ENCODE measurements at places on chromosomes 3 and 15.
A peak's percentile ranks its signal among the peaks of the same experiment; 100 is the strongest.

DNA sequence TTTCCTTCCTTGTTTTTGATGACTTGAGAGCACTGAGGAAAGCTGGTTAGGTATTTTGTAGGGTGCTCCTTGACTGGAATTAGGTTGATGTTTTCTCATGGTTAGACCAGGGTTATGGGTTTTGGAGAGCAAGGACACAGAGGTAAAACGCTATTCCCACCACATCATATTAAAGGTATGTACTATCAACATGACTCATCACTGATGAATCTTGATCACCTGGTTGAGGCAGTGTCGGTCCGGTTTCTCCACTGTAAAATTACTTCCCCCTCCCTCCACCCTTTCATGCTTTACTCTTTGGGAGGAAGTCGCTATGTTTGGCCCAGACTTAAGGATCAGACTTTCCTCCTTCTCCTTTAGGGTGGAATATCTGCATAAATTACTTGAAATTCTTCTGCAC lies 201.6 kb downstream of the EDEM1 start:
- DNase-seq: no peak

- no peak for DNase-seq
Measured at GRCh38 chr3:183818706-183819624, 6.4 kb downstream of the MAP6D1 start.

- no peak for DNase-seq
Measured at GRCh38 chr15:29089731-29090616, 179.6 kb downstream of the NSMCE3 start.

- no peak for DNase-seq
Measured at GRCh38 chr3:102215166-102215565, 219.6 kb upstream of the ZPLD1 start.

DNA sequence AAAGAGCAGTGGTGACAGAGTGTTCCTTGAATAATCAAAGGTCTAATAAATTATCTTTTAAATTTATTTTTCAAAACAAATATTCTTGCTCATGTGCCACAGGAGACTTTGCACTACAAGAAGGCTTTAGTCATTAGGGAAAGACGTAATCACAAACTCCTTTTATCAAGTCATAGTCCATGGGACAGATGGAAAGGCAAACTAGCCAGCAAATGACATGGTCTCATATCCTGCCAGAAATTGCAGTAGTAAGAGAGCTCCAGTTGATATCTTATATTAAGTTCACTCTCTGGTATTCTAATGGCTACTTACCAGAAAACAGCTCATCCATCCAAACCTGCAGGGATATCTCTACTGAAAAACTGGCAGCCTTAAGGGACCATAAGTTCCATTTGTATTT lies 225.0 kb upstream of the TP63 start:
- no peak for DNase-seq

DNA sequence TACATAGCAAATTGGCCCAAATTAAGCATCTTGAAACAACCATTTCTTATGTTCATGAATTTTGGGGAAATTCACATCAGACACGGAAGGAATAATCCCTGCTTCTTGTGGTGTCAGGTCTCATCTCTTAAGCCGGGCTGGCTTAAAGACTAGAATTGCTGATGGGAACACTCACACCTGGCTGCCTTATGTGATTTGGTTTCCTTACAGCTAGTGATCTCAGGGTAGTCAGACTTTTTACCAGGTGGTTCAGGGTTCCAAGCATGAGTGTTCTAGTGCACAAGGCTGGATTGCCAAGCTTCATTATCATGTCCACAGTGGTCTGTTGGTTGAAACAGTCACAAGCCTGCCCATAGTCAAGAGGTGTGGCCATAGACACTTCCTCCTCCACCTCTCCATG lies 20.3 kb upstream of the CCNL1 start:
- DNase-seq: no peak

DNA sequence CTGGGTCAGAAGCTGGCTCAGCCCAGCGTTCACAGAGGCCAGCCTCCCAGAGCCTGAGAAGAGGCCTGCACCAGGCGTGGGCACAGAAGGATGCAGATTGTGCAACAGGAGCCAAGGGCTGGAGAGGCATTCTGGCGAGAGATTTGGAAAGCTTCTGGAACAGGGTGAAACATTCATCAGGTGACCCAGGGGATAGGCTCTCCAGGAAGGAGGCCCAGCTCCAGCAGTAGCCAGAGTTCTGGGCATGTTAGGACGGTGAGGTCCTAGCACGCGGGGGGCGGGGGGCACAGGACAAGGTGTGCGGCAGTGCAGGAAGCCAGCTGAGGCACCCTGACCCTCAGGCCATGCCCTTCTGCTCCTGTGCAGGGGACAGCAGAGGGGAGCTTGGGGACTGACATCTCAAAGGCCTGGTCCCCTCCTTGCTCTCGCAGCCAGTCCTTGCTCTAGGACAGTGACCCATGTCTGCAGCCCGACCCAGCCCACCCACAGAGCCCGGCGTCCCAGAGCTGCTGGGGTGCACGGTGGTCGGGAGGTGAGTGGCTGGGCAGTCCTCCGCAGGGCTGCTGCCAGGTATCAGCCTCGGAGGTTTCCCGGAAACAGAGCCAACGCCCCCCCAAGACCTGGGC lies 111.7 kb upstream of the KLF13 start:
- peak; percentile 50 for DNase-seq

DNA sequence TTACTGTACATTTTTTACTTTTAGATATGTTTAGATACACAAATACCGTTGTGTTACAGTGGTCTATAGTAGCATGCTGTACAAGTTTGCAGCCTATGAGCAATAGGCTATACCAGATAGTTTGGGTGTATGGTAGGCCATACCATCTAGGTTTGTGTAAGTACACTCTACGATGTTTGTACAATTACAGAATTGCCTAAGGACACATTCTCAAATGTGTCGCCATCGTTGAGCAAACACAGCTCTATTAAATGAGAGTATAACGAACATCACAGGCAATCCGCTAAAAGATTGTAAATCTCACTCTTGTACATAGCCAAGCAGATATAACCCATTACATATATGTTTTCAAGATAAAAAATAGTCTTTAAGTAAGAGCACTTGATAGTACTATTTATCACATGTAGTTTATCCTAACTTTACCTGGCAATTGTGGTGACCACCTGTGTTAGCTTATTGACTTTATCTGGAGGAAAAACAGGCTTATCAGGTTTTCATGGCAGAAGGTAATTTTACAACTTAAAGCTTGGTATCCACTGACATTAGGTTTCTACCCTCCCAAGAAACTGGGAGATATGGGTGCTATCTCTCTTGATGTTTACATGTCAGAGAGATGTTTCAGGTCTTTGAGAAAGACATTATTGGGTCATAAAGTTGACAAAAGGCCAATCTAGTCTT lies 898.7 kb downstream of the NSUN3 start:
- no peak for DNase-seq

- no peak for DNase-seq
Measured at GRCh38 chr3:177281292-177282118, 84.2 kb upstream of the TBL1XR1 start.

GRCh38 chr3:111548092-111548491 lies 6.1 kb downstream of the CD96 start:
- no peak for DNase-seq

GRCh38 chr15:48388016-48388851 lies 57.0 kb downstream of the DUT start:
- no peak for DNase-seq

- peak; percentile 23 for DNase-seq
Measured at GRCh38 chr3:105970283-105970682, 101.5 kb upstream of the CBLB start.

GRCh38 chr15:81492331-81492968 lies 118.4 kb upstream of the TMC3 start:
- DNase-seq: no peak

GRCh38 chr3:23945913-23946687 lies 1.0 kb downstream of the NR1D2 start:
- peak; percentile 98 for DNase-seq

- DNase-seq: no peak
Measured at GRCh38 chr3:31993843-31994242, 12.3 kb downstream of the ZNF860 start.

- no peak for DNase-seq
Measured at GRCh38 chr3:188031121-188031520, 122.8 kb upstream of the LPP start.

GRCh38 chr3:96233679-96234078 lies 580.7 kb upstream of the EPHA6 start:
- DNase-seq: no peak

- peak; percentile 70 for DNase-seq
Measured at GRCh38 chr15:40108061-40108854, 421 bp downstream of the BMF start.

GRCh38 chr3:31237887-31238286 lies 294.8 kb upstream of the STT3B start:
- no peak for DNase-seq

DNA sequence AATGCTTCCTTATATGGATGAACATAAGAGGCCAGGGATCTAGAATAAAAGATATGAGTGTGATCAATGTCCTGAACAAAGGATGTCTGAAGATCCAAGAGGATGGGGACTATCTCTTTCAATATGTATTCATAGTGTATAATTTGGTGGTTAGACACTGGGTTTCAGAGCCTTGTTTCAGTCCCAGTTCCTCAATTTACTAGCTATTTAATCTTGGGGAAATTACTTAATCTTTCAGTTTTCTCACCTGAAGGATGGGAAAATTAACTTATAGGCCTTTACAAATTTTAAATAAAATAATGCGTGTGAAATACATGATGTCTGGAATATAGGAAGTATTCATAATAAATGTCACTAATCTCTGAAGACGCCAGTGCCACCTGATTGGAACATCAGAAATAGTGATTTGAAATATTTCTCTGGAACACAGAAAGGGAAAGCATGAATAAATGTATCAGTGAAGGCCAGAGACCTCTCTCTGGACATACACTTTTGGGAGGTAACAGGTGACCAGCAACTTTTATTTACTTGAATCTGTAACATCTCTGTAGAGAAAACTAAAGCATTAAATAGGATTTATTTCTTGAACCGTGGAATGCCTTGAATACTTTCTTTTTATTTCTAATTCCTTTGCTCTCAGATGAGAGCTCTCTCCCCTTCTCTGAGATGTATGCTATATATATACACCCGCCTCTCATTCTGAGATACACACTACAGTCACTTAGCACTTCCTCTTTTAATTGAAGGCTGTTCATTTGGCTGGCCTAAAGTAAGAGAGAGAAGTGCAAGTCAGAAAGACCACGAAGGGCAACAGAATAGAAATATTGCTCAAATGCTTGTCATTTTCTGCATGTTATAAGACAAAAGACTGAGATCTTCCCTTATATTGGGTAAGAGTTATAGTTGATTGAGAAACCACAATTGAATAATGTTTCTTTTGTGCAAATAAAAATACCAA lies 407.1 kb downstream of the LSAMP start:
- DNase-seq: no peak

GRCh38 chr3:140602781-140603180 lies 75.1 kb upstream of the TRIM42 start:
- DNase-seq: no peak

DNA sequence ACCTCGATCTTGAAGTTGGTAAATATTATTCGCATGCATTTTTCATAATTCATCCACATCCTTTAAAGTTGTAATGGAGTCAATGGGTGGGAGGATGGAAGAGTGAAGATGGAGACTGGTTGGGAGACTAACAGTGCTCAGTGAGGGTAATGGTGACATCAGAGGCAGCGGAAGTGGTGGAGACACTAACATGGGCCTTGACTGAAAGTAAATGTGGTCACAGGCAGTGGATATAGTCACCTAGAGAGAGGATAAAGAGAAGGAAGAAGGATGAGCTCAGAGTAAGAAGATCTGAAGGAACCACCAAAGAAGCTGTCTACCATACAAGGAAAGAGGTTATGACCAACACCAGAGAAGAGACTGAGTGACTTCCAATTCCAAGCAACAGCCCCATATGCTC lies 281.6 kb upstream of the STT3B start:
- DNase-seq: no peak

DNA sequence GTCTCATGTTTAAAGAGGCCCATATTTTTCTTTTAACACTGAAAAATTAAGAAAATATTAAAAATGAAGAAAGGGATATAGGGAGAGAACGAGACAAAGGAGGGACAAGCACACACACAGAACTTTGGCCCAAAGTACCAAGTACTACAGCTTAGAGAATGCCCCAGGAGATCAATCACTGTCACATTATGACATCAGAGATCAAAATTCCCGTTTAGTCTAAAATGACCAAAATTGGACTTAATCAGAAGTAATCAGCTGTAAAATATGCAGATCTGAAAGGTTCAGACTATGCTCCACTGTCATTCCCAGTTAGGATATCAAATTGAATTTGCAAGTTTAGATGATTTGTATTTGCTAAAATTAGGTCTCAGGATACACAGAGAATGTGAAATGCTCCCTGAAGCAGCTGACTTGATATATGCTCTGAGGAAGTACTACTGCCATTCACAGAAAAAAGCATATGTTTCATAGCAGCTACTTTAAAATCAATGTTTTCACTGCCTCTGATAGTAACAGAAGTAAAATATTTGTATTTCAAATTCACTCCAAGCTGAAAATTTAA lies 123.0 kb downstream of the PEAK1 start:
- no peak for DNase-seq

- no peak for DNase-seq
Measured at GRCh38 chr3:102104033-102104432, 254.7 kb downstream of the NFKBIZ start.

DNA sequence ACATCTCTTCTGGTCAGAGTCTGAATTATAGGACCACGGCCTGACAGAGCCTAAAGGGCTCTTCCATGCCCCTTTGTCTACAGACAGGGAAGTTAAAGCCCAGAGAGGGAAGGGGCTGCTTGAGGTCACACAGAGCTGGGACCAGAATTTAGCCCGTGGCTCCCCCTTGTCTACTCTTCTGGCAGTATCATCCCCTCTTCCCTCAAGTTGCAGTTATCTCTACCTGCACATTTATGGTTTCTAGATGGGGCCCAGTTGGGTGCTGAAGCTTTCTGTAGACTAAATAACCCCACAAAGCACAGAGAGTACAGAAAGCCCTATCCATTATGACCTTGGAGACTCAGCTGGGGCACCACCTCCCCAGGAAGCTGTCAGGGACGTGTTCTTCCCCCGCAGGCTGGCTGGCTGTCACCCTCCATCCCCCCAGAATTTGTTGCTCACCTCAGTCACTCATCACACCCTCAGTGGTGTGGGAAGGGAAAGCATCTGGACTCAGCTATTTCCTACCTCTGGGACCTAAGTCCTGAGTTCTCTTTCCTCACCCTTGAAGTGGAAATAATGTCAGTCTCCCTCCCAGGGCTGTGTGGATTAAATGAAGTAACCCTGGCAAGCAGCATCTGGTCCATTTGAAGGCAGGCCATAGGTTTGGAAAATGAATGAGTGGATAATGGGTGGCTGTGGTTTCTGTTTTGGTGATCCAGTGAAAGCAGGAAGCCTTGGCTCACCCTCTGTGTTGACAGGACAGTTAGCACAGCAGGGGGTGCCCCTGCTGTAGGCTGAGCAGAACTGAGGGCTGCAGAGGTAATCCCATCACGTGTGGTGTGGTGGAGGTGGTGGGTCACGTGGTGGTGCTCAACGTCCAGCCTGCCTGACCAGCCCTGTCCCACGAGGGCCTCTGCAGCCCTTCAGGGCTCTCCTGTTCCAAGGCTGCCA lies 16.3 kb downstream of the ACOX2 start:
- DNase-seq: no peak

DNA sequence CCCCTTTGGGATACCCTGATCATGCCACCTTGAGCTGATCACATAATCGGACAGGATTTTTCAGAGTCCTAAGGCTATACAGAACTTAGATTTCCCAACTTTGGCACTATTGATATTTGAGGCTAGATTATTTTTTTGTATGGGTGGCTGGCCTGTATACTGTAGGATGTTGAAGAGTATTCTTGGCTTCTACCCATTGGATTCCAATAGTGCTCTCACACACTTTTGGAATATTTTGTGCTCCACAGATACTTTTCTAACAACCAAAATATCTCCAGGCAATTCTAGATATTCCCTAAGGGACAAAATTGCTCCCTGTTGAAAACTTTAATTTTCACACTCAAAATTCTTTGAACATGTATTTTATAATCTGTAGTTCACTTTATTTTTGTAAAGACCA lies 125.1 kb downstream of the ABI3BP start:
- no peak for DNase-seq
